ENCODE measurements at places on chromosomes 3 and 15.

DNA sequence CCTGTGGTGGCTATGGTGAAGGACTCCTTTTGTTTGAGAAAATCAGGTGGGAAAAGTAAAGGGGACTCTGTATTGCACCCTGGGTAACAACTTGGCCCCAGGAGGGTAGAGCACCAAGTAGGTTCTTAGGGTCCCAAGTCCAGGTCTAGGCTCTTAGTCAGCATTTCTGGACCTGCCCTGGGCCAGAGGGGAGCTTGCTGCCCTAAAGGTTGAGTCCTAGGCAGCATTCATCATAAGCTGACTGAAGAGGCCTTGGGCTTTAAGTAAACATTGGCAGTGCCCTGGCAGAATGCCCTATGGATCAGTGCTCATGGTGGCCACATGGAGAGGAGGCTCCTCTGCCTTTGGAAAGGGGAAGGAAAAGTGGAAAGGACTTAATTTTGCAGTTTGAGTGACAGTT is 268.5 kb upstream of the CTNNB1 start:
- DNase-seq, result no peak

DNA sequence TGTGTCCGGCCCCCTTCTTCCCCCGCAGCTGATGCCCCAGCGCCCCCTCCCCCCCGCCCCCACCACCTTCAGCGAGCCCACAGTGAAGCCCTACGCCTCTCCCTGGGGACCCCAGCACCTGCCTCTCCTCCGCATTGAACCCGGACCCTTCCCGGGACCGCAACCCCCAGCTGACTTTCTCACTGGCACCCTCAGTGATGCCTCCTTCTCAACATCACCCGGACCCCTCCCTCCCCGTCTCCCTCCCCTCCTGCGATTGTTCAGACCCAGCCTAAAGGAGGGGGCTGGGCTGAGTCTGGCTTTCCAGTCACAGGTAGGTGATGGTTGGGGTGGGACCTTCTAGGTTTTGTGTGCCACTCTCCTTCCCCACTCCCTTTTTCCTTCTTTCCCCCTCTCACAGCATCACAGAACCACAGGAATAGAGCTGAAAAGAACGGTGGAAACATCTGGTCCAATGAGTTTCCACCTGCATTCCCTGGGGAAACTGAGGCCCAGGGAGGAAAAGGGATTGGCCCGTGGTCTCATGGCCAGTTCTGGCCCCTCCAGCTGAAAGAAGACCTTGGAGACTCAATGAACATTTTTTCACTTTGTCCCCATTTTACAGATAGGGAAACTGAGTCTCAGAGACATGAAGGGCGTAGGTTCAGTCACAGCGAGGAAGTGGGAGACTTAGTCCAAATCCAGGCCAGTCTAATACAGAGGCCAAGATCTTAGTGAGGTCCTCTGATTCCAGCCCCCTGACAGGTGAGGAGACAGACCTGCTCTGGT is 828 bp downstream of the CAND2 start:
- DNase-seq, result no peak

- no peak for DNase-seq
Measured at GRCh38 chr15:82808634-82809041, 790 bp upstream of the WHAMM start.

- DNase-seq, result no peak
Measured at GRCh38 chr3:36525115-36525801, 145.0 kb downstream of the STAC start.

- DNase-seq, result no peak
Measured at GRCh38 chr3:104438706-104439105, 928.0 kb upstream of the ALCAM start.

- DNase-seq, result no peak
Measured at GRCh38 chr3:44772099-44772442, 10.5 kb downstream of the KIF15 start.

DNA sequence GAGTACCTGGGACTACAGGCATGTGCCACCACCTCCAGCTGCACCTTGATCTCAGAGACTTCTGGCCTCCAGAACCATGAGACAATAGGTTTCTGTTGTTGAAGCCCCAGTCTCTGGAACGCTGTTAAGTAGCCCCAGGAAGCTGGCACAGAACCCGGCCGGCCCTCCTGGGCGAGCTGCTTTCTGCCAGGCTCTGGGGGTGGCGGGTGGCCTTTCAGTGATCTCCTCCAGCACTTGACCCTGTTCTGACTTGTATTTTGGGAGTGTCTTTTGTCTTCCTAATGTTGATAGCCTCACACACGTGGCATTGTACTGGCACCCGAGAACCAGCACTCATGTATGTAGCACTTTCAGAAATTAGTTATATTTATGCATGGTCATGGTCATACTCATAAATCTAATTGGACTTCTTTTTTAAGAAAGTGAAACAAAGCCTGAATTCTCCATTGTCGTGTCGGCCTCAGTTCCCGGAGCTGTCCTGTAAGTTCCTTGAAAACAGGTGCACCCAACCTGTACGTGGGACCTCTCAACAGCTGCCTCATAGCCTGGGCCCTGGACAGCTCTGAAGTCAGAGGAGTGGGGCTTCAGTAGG is 74.0 kb downstream of the TFRC start:
- DNase-seq, result no peak

GRCh38 chr3:195255176-195255500 is 15.8 kb downstream of the XXYLT1 start:
- no peak for DNase-seq

DNA sequence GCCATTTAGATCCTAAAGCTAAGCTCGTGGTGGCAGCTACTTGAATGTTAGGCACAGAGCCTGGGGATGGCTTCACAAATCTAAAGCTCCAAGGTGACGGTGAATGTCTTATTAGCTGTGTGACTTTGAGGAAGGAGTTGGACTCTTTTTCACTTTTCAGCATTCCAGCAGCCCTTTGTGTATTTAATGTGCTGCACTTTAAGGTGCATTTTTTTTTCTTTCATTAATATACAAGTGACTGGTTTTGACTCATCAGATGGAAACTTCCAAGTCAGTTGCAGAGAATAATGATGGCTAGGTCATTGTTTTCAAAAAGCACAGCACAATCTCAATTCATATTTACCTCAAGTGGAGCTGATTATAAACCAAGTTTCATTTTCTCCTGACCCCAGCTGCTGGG is 55.8 kb downstream of the TMED3 start:
- DNase-seq, result no peak

GRCh38 chr3:137335478-137335877 is 377.7 kb downstream of the IL20RB start:
- no peak for DNase-seq

DNA sequence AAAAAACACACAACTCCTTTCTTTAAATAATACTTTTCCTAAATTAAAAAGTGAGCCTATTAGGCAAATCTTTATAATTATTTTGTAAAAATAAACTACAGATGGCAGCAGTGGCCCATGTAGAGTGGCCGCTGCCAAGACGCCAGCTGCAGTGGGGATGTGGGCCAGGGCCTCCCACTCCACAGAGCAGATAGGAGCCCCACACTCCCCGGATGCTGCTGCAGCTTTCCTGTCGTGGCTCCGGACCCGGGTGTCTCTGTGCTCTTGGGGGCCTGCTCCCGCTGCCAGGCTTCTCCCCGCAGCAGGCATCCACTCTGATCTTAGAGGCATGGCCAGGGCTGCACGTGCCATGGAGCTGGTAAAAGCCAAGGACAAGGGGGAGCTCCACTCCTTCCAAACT is 67.5 kb downstream of the PROS1 start:
- DNase-seq, result no peak

DNA sequence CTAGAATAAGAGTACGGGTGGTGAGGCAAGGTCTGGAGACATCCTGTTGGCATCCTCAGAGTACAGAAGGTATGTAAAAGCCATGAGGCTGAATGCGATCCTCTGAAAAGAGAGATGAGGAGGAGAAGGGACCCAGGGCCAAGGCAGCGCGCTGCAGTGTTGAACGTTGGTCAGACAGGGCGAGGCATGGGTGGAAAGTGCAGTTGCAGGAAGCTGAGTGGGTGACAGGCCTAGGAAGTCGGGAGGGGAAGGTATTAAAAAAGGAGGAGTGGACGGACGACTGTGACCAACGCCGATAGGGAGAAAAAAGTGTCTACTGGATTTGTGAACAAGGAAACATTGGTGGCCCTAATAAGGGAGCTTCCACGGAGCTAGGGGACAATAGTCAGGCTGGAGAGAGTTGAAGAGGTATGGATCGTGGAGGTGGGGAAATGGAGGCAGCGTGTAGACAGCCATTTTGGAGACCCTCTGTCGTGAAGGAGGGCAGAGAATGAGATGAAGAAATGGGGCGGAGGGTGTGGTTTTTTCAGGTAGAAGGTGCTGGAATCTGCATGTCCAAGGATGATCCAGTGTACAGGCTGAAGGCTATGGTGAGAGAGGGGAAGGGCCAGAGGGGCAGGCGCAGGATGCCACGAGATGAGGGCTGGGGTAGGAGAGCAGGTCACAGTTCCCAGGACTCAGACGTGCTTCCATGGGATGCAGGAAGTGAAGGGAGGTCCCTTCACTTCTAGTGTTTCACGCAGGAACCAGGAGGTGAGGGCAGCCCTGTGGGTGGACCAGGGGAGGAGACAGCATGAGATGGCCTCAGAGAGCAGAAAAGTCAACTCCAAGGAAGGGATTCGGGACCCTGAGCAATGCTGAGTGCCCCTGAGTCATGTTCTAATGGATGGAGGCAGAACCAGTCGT is 115.9 kb downstream of the ASB7 start:
- no peak for DNase-seq

DNA sequence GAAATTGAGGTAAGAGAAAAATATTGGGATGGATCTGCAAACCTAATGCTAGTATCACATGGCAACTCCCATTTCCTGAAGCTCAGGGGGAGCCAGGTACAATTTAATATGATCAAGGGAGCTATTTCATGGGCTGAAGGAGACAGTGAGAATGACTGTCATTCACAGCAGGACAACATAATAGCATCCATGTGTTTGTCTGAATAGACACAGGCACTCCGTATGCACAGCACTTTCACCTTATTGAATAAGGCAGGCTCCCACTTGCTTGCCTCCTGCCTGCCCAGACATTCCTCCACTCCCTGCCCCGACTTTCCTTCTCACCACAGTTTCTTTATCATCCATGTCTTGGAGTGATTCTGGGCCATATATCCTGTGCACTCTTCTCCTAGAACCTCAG is 156.6 kb upstream of the SLC24A5 start:
- DNase-seq, result no peak

GRCh38 chr3:191358929-191359328 is 28.6 kb upstream of the UTS2B start:
- DNase-seq, result no peak

DNA sequence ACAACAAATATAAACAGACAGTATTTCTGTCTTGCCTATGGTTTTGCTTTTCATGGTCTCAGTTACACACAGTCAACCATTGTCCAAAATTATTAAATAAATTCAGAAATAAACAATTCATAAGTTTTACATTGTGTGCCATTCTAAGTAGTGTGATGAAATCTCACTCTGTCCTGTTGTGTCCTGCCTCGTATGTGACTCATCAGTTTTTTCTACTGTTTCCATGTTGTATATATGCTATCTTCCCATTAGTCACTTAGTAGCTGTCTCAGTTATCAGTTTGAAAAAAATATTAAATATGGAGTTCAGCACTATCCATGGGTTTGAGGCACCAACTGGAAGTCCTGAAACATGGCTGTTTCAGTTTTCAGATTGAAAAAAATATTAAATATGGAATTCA is 282.4 kb upstream of the GRM7 start:
- DNase-seq, result no peak

GRCh38 chr3:162285259-162285658 is 788.7 kb downstream of the OTOL1 start:
- DNase-seq, result no peak

GRCh38 chr15:25249236-25250010 is 189.4 kb downstream of the UBE3A start:
- DNase-seq, result no peak

Data from T-helper 17 cell (primary cell).